ENCODE measurements at places on chromosomes 11 and 22.

DNA sequence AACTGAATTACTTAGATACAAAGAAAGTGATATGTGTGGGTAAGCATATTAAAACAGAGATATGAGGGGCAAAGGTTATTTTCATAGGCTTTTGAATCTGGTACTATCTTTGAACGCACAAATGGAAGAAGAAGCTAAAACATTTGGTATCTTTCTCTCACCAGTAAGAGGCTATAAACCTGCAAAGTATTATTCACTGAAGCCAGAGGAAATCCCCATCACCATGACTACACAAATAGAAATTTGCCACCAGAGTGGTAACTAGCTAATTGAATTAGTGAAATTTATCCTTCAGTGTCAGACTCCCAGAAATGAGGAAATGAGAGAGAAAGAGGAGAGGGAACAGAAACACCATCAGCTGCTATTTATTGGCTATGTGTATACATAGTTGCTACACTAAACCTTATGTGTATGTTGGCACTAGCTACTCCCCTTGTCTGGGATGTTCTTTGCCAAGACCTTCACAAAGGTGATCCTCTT, 503.4 kb downstream of the DLG2 start:
- DNase-seq: no peak

DNA sequence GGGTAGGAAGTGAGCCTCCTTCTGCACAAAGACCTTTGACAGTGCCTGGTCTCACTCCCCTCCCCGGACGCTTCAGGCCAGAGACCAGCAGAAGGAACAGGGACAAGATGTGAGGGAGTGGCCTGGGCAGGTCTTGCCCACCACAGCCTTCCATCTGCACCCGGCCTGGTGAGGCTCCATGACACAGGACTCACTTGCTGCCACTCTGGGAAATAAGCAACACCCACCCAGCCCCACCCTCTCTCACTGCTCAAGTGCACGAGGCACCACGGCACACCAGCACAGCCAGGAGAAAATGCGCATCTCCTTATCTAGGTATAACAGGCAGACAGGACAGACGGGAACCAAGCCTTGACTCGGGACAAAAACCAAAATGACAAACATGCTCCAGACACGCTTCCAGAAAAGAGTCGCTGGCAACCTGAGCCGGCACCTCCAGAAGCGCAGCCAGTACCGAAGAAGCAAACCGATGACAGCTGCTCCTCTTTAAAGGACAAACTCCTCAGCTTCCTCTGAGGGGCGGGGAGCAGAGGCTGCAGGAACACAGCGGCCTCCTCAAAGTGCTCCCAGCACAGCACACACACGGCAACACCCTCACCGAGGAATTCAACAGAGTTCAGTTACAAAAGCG, 41.7 kb downstream of the BRD1 start:
- DNase-seq: no peak

DNA sequence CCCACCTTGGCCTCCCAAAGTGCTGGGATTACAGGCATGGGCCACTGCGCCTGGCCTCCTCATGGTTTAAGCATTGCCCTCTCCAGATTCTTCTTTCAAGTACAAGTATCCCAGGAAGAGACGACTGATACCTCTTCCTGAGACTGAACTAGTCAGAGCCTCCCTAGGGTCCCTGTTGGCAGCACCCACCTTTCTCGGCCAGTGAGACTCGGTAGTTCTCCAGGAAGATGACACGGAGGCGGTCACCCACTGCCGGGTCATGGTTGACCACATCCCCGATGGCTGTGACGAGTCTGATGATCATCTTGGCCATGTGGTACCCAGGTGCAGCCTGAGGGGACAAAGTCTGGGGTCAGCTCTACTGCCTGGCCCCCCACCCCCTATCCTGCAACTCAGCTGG, 7.2 kb upstream of the RASGRP2 start:
- DNase-seq: no peak

GRCh38 chr11:120974965-120975364, 48.9 kb upstream of the TBCEL start:
- no peak for DNase-seq

- no peak for DNase-seq
These were observed 152.3 kb downstream of the FEZ1 start for GRCh38 chr11:125343718-125344131.

DNA sequence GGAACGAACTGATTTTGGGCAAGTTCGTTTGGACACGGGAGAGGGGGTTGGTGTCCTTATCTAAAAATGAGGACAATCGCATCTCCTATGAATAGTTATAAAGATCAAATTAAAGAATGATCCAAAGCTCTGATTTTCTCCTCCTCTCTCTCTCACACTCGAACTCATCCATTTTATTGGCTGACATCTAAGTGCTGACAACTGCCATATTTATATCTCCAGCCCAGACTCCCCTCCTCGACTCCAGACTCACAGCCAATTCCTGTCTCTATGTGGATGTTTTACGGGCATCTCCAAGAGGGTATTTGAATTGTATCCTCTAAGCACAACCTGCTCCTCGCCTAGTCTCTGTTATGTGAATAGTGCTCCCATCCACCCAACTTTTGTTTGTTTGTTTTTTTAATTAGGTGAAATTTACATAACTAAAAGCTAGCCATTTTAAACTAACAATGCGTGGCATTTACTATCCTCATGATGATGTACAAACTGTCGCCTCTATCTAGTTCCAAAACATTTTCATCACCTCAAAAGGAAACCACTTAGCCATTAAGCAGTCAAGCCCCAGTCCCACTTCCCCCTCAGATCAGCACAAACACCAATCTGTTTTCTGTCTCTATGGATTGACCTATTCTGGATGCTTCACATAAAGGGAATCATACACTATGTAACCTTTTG, 4.0 kb downstream of the SYN3 start:
- DNase-seq: no peak

DNA sequence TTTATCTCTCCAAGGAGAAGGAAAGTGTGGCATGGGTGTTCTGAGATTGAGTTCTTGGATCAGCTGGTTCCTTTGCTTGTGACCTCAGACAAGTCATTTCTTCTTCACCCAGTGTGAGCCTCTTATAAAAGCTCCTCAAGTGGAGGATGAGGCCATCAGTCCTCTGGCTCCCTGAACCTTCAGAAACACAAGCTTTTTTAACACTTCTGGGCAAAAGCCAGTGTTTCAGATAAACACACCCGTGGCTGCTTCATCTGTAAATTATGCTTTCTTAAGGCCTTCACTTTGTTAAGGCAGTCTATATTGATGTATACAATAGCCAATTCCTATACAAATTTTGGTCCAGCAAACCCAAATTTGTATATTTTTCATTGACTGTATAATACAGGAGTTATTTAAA, 179.9 kb downstream of the DBX1 start:
- DNase-seq: no peak

- no peak for DNase-seq
These were observed 28.1 kb downstream of the INTS4 start for GRCh38 chr11:77966338-77966737.

DNA sequence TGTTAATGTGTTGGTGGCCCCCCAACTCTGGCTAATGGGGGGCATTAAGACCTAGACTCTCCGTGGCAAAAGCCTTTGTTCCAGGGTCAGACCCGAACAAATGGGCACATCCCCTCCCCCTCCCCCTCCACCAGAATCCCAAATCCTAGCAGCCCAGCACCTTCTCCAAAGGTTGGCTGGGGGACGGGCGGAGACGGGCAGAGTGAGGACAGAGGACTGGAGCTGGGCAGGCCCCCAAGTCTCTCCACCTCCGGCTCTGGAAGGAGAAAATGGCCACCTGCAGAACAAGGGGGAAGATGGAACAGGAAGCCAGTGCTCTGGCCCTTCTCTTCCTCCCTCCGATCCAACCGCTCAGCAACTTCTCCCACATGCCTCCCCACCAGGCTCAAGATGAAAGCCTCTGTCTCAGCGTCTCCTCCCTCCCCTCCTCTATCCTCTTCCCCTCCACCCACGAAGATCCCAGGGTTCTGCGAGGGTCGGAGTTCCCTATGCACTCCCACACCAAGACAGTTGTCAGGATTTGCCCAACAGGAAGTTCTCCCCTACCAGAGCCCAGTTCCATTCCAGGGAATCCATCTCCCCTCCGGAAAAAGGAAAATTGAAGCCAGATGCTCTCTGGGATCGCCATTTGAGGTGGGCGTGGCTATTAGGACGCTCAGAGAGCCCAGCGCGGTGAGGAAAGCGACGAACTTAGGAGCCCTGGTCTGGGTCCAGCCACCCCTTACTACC, 20.1 kb downstream of the ADA2 start:
- DNase-seq: no peak

DNA sequence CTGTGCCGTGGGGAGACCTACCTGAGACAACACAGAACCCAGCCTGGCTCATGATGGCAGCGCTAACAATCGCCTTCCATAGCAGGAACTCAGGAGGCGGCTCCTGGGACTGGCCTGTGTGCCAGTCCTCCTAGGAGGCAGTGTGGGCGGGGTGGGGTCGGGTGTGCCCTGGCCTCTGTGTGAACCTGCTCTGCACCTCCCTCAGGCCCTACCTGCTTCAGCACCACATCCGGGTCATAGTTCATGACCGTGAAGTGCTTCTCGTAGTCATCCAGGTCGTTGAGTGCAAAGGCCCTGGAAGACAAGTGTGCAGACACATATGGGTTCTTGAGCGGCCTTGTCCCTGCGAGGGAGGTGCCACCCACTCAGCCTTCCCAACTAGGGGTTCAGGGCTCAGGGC, 15.3 kb downstream of the TTLL12 start:
- no peak for DNase-seq

- DNase-seq: no peak
These were observed at the start of gene KCTD14 for GRCh38 chr11:78022397-78023396. TSS of gene KCTD14 (minus strand) at chr11:78023276. CDS start at chr11:78023249, 27 bp downstream.

DNA sequence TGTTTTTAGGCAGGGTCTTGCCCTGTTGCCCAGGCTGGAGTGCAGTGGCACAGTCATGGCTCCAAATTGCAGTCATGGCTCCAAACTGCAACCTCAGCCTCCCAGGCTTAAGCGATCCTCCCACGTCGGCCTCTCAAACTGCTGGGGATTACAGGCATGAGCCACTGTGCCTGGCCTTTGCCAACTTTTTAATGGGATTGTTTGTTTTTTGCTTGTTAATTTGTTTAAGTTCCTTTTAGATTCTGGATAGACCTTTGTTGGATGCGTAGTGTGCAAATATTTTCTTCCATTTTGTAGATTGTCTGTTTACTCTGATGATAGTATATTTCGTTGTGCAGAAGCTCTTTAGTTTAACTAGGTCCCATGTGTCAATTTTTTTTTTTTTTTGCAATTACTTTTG, 10.0 kb upstream of the SCGB1D1 start:
- no peak for DNase-seq

GRCh38 chr11:115180272-115180671, 323.9 kb downstream of the CADM1 start:
- no peak for DNase-seq

- DNase-seq: no peak
These were observed 38.3 kb upstream of the CXCR5 start for GRCh38 chr11:118845369-118845768.

DNA sequence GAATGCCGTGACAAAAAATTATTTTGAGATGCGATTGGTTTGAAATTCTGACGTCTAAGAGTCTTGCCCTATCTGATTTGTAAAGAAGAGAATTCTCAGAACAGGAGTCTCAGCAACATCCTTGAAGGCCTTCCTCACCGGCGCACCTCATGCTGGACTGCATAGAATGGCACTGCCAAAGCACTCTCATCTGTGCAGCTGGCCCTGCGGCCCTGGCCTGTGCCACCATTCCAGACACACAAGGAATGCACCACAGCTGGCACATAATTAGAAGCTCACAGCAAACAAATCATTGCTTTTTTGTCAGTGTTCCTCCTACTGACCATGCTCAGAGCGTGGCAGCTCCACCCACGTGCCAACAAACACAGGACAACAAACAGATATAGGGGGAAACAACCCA, 166.0 kb downstream of the KIRREL3 start:
- no peak for DNase-seq

GRCh38 chr11:125315079-125315740, 150.7 kb downstream of the PKNOX2 start:
- no peak for DNase-seq

- DNase-seq: no peak
These were observed 120.9 kb downstream of the ME3 start for GRCh38 chr11:86551288-86552092.

DNA sequence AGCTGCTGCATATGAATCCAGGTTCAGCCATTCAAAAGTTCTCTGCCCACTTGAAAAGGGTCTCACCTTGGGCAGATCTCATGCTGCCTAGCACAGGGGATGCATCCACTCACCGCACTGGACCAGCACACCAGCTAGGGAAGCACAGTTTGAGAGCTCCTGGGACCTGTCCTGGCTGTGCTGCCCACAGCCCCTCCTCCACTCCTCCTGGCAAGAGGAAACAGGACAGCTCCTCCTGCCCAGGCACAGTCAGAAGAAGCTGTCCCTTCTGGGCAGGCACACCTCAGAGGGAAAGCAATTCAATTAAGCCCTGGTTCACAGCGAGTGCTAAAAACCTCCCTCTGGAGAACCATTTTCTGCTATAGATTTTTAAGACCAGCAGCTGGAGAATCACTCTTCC, 146.7 kb downstream of the ST3GAL4 start:
- no peak for DNase-seq

DNA sequence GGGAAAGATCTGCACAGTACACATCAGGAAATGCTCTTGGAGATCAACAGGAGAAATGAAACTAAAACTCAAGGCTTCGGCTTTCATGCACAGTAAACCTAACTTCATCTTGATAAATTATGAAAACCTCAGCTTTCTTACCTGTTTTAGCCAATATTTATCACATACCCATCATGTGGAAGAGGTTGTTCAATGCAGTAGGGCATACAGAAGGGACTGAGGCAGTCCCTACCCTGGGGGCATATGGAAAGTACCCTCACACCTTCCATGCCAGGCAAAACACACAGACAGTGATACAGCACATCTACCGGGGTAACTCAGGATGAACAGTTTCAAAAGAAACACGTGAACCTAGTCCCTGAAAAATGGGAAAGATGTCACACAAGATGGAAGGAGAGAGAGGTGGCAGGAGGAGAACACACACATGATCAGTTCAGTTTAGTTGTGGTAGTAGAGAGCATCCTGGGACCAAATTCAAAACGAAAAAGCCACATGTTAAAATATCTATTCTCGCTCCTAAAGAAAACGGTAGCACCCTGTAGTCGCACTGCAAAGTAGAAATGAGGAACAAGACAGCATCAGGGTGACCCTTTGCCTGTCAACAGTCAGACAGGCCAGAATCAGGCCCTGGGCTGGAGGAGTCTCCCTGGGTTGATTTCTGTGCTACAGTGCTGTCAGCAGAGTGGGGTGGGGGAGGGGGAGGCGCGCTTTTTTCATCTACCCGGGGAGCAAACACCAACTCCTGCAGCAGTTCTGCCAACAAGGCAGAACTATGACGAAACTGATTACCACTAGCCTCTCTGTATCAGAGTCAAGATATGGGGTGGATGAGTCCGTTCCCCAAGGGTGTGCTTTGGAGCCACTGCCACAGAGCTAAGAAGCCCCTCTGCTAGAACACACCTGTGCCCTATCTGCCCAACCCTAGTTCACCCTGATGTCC, 1.3 kb downstream of the HIRA start:
- no peak for DNase-seq

- no peak for DNase-seq
These were observed 163.4 kb downstream of the TRIM29 start for GRCh38 chr11:119974467-119974866.

GRCh38 chr22:47154621-47155081, 392.2 kb downstream of the TBC1D22A start:
- no peak for DNase-seq

- no peak for DNase-seq
These were observed 20.1 kb upstream of the EIF3D start for GRCh38 chr22:36549033-36549432.
